ENCODE measurements at places on chromosomes 5 and 9.

GRCh38 chr9:25396828-25397227 lies 281.4 kb downstream of the TUSC1 start:
- no peak for DNase-seq

- no peak for DNase-seq
These were observed 230.9 kb downstream of the CDH9 start for GRCh38 chr5:26807231-26808199.

DNA sequence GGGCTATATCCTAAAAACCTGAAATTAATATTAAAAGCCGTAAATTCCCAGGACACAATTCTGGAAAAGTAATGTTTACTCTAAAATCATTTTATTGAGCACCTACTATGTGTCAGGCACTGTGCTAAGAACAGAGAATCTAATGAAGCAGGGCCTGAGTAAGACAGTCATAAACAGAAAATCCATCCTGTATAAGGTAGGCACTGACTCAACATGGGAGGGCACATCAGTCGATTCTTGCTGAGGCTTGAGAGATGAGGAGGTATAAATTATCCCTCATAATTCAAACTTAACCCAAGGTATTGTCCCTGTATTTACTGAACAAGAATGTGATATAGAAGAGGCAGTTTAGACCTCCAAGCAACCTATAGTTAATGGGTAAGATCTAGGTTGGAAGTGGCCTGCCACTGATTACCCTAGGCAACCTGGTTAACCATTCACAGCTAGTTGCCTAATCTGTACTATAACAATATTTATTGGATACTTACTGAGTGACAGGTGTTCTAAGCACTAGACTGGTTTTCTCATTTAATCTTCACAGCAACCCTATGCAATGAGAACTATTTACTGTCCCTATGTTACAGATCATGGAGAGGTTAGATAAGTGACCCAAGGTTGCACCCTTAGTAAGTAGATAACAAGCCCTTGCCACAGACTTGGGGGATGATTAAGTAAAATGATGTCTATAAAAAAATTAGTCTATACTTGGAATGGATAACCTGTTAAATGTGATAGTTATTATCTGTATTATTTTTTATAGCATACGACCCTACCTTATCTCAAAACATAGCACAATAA lies 317.7 kb downstream of the PDE4D start:
- no peak for DNase-seq

DNA sequence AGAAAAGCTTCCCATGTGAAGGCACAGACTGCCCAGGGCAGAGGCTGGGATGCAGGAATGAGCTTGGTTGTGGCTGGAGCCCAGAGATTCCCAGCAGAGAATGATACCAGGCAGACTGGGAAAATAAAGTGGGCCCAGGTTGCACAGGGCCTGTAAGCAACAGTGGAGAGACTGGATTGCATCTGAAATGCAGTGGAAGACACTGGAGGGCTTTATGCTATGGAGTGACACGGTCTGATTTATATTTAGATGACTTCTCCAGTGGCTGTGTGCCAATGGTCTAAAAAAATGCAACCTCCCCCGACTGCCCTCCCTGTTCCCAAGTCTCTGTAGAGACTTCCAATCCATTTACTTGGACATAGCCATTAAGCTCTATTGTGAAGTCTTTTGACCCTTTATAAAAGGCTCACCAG lies 951.1 kb upstream of the DMAC1 start:
- no peak for DNase-seq

DNA sequence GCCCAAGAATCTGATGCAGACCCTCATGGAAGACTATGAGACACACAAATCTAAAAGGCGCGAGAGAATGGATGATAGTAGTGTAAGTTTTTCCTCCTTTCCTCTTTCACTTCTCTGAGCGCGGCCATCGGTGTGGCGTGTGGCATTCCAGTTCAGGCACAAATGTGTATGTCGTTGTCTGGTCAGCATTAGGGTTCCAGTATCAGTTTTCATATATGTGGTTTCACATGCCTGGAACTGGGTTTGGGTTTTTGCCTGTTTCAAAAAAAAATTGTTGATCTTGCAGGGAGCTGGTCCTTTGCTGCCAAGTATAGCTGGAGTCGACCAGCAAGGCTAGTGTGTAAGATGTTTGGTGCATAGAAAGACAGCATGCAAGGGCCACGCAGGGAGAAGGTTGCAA lies 51.5 kb downstream of the C9orf152 start:
- DNase-seq, result no peak

DNA sequence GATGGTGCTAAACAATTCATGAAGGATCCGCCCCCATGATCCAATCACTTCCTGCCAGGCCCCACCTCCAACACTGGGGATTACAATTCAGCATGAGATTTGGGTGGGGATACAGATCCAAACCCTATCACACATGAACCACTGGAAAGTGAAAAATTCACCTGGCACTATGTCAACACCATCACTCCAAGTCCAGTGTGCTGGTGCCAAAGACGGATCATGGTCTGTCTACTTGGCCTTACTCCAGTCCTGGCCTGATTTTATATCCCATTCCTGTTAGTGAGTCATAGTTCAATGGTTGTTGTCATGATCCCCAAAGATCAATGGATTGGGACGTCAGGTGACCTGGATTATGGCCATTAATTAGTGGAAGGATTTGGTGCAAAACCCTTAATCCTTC lies 147.4 kb upstream of the RPS23 start:
- no peak for DNase-seq

DNA sequence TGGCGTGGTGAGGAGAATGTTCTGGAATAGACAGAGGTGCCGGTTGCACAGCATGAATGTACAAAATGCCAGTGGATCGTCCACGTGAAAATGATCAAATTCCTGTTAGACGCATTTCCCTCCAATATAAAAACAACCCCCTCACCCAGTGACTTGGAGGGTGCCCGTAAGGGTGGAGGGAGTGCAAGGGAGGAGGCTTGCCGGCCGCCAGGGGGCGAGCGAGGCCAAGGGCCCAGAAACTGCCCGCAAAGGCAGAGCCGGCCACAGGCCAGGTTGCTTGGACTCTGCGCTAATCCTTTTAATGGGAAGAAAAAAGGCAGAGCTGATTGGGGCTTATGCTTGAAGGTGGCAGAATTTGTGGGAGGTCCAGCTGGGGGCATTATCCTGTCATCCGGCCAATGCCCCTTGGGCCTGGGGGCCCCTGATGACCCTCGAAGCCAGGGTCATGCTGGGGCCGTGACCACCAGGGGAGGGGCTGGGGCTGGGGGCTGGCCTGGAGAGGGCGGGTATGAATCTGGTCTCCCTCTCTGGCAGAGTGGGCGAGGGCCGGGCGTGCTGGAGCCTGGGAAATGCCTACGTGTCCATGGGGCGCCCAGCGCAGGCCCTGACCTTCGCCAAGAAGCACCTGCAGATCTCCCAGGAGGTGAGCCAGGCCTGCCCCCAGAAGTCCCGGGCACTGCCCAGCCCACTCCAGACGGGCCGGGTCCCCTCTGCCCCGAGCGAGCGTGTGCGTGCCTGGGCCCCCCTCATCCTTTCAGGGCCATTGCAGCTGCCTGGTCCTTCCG lies 12.0 kb downstream of the GPSM1 start:
- peak; percentile 26 for DNase-seq

GRCh38 chr9:5040730-5041389 lies 55.8 kb downstream of the JAK2 start:
- DNase-seq, result no peak

Data from NCI-H2029 (cell line).